ENCODE measurements at places on chromosomes 2 and 18.

DNA sequence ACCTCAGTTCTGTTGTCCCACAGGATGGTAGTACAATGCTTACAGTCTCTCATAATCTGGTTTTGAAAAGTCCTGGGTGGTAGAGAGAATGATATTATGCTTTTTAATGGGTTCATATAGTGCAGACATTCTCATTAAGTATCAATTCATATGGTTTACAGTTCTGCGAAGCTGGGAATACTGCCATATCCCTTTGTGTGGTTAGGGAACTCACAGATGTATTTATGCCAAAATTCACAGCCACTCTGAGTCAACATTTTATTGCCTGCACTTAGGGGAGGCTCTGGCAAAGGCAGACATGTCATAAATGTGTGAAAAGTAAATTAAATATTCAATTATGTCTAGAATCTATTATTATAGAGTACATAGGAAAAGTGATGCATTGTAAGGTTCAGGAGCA is 808.2 kb downstream of the SUCLG1 start:
- DNase-seq = no peak

GRCh38 chr18:59008302-59008974 is 131.2 kb upstream of the SEC11C start:
- DNase-seq = no peak

- DNase-seq = no peak
Observed at GRCh38 chr2:118127250-118127649, 39.0 kb downstream of the INSIG2 start.

- no peak for DNase-seq
Observed at GRCh38 chr2:20401489-20401835, 45.4 kb upstream of the RHOB start.

- DNase-seq = no peak
Observed at GRCh38 chr2:225013425-225014365, 28.6 kb downstream of the DOCK10 start.

GRCh38 chr18:8787371-8787670 is 82.0 kb downstream of the MTCL1 start:
- DNase-seq = no peak

GRCh38 chr2:59969161-59969560 is 584.3 kb downstream of the BCL11A start:
- no peak for DNase-seq

GRCh38 chr18:50240080-50240563 is 26.2 kb downstream of the CFAP53 start:
- DNase-seq = no peak

DNA sequence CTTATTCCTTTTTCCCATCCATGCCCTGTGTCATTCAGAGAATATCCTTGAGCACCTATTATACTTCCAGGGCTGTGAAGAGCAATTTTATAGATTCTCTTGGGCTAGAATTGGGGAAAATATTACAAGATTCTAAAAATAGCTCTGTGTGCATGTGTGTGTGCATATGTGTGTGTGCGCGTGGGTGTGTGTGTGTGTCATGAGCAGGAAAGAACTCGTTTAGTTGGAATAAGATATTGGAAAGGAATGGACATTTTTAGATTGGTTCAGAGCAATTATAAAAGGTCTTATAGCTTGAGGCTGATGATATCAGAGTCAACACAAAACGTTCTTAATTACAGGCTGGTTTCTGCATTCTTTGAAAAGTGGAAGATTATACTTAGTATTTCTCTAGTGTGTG is 212.1 kb upstream of the COPS8 start:
- DNase-seq = no peak

DNA sequence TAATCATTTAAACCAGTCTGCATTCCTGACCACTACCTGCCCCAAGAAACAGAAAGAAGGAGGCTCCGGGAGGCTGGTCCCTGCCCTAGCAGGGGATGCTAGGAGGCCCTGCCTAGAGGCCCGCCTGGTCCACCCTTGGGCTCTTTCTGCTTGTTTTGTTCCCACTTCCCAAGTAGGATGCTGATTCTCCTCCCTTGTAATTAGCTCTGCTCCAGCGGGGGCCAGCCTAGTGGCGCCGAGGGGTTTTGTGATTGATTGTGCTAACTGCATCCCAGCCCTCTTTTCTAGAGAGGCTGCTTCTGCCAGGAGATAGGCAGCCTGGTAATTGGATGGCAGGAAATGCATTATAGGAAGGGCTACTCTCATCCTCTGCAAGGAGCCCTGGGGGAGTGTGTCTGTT is 220.0 kb downstream of the LOXHD1 start:
- DNase-seq = no peak

DNA sequence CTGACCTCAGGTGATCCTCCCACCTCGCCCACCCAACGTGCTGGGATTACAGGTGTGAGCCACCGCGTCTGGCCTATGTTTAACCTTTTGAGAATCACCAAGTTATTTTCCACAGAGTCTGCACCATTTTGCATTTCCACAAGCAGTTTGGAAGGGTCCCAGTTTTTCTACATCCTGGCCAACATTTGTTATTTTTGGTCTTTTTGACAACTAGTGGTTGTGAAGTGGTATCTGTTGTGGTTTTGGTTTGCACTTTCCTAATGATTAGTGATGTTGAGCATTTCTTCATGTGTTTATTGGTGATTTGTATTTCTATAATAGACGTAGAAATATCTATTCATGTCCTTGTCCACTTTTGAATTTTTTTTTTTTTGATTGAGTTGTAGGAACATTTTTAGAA is 67.9 kb downstream of the BIRC6 start:
- DNase-seq = no peak

GRCh38 chr2:44916291-44916690 is 25.2 kb upstream of the SIX3 start:
- DNase-seq = no peak

DNA sequence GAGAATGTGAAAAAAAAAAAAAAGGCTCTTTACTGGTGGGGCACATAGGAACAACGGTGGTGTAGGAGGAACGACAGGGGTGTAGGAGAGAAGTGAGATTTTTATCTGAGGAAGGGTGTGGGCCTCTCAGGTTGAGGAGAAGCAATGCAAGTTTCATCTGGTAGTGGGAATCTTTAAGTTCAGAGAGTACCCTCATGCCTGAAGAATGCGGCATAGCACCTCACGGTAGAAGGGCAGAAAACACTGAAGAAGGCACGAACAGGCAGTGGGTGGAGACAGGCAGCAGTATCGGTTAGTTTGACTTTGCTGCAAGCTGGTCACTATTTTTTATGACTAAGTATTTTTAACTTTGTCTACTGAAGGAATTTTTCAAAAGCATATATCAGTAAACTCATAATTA is 52.2 kb upstream of the TSPYL6 start:
- DNase-seq = no peak

DNA sequence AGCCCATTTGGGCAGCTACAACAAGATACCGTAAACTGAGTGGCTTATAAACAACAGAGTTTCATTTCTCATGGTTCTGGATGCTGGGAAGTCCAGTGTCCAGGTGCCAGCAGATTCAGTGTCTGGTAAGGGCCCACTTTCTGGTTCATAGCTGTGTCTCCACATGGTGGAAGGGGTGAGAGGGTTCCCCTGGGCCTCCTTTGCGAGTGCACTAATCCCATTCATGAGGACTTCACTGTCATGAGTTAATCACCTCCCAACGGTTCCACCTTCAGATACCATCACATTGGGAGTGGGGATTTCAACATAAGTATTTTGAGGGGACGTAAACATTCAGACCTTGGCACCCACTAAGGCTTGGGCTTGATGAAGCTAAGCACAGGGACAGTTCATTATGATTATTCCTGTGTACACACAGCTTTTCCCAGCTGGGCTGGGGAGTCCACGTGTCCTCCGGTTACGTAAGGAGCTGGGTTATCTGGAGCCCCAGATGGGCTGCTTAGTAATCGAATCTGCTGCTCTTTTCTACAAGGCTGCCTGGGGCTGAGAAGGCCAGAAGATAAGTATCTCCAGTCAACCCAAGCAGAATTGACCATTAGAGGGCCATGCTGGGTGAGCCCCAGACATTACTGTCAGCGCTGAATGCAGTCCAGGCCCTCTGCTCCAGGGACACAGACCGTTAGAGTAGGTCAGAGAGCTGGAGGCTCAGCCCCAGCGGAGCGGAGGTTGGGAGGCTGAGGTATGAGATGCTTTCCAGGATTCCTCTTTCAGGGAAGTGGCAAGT is 42.7 kb downstream of the EPAS1 start:
- no peak for DNase-seq

DNA sequence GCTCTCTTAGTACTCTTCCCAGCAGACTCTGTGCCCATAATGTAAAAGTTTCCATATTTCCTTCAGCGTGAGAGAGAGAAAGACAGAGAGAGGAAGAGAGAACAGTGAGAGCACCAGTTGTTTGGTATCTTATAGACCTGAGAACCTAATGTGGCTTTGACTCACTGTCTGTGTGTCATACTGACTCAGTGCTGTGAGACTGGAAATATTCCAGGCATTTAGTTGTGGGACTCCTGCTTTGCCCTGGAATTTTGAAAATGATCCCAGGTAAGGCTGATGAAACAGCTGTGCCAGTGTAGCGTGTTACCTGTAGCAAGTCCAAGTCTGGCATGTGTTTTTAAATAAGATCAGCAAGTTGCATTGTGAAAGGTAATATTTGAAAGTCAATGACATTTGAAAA is 87.9 kb upstream of the KCNH7 start:
- DNase-seq = no peak

- no peak for DNase-seq
Observed at GRCh38 chr2:159832858-159833257, 34.9 kb upstream of the CD302 start.

GRCh38 chr18:9596226-9596625 is 18.1 kb downstream of the PPP4R1 start:
- DNase-seq = no peak

GRCh38 chr18:47709556-47709955 is 220.9 kb downstream of the SMAD2 start:
- no peak for DNase-seq

DNA sequence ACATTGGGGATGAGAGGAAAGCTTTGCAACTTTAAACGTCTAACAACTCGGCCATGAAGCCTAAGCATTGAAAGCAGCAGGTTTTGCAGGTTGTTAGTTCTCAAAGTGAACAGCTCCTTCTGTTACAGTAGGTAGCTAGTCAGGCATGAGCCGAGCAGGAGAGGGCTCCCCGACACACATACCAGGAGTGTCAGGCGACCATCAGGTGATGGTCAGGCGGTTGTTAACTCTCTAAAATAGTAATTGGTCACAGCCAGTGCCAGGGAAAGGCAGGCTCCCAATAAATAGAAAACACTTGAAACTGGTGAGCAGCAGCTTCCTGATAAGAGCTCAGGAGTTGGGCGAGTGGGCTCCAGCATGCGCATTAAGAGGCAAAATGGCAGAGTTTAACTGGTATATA is 53.5 kb upstream of the DAPL1 start:
- no peak for DNase-seq
